Inflammatory macrophage treated with lipopolysaccharide for 1 hour (primary cell): ENCODE measurements at places on chromosomes 3 and 15.

GRCh38 chr15:63350178-63350621 is 31.4 kb downstream of the CA12 start:
- DNase-seq: no peak

GRCh38 chr3:139074565-139075115 is 29.9 kb upstream of the PRR23C start:
- DNase-seq: no peak

- DNase-seq: no peak
Observed at GRCh38 chr3:141285570-141285969, 53.9 kb downstream of the PXYLP1 start.

- no peak for DNase-seq
Observed at GRCh38 chr15:84634228-84634837, 19.8 kb downstream of the WDR73 start.

GRCh38 chr3:32498252-32498651 is 4.4 kb downstream of the CMTM6 start:
- peak; percentile 50 for DNase-seq

DNA sequence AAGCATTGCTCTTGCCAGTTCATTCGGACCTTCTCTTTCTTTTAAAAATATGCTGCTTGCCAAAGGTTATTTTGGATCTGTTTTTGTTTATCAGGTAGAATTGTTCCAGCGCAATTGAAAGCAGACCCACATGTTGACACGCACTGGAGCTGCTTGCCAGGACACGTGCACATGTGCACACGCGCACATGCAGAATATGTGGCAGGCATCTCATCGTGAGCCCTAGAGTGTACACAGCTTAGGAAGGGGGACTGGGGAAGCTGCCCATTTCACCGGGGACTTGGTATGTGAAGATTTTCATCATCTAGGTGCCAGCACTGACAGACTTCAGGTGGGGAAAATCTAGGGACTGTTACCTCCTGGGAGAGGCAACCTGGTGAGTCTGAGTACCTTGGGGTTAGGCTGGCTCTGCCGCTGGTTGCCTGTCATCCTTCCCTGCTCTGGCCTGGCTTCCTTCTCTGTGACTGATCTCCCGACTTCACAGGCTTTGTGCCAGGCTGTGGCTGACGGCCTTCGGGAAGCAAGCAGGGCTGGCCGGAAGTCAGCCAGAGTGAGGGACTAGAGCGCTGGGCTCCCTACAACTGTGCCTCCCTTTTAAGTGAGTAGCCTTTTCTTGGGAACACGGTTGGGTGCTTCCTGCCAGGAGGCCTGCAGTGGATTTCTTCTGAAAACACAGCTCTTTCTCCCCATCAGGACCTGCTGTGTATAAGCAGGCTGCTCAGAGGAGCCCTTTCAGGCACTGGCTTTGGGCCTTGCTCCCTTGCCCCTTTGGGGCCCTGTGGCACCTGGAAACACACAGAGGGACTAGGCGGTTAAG is 129.3 kb downstream of the EEFSEC start:
- DNase-seq: no peak

DNA sequence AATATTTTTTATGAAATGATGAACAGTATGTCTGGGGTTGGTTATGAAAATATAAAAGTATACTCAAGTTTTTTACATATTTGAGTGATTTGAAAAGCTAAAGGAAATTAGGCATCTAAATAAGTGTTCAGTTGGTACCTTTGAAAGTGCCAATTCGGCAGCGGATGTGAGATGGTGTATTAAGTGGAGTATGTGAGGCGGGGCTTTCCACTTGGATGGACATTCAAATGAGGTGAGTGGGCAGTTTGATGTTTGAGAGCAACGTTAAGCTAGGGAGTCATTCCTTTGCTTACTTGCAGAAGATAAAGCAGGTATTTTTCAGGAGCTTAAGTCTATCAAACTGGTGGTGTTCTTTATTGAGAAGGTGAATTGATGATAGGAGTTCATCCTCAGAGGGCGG is 189.0 kb upstream of the GOLIM4 start:
- no peak for DNase-seq

DNA sequence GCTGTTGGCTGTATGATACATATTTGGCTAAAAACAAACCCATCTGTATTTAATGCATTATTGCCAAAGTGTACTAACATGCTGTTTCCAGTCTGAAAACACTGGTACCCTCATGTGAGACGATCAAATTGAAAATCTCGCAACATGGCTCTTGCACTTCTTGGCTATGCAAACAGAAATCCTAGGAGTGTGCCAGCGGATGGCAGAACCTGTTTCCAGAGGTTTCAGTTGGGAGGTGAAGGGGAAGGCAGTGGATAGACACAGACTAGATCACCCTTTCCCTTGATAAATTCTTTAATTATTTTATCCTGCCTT is 350.3 kb downstream of the TUSC7 start:
- DNase-seq: no peak

- DNase-seq: no peak
Observed at GRCh38 chr3:137360531-137361201, 402.9 kb downstream of the IL20RB start.
